Fibroblast of lung (primary cell): ENCODE measurements at places on chromosomes 4 and X. TPM values are rescaled to one million over a fixed set of nuclear protein-coding genes. Genes with fewer than 3 reads are reported as not detected.

XAGE1A gene
- total RNA-seq: not detected in 2 replicates

TRO gene
- total RNA-seq: 11.3 and 13.0 TPM in 2 replicates

GRCh38 chrX:82734140-82734539, 774.0 kb upstream of the POU3F4 start:
- DNase-seq: no peak

DNA sequence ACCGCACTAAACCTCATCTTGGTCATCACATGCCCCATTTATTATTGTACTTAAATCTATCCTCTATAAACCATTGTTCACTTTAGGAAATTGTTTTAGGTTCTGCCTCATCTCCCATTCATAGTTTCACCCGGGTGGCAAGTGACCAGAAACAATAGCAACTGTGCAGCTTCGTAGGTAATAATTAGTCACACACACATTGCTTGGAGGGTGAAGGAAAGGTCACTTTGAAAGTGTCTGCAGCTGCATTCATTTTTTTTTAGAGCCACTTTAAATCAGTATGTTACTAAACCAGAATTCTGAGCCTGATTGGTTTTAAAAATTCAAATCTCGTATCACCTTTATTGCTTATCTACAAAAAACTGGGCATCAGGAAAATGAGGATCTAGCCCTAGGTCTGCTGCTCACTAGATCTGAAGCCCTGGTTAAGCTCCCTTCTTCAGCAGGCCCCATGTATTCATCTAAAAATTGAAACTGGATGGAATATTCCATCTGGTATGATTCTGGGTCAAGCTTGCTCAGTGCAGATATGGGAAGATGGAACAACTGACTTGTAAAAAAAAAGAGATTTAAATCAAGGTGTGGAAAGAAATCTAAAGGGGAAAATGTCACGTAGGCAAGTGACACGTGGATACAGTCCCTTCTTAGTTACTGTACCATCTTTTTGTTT, 62.4 kb downstream of the LIMCH1 start:
- peak; percentile 85 for DNase-seq

GRCh38 chr4:185219551-185220344, 10.3 kb downstream of the SNX25 start:
- DNase-seq: peak; percentile 84

DNA sequence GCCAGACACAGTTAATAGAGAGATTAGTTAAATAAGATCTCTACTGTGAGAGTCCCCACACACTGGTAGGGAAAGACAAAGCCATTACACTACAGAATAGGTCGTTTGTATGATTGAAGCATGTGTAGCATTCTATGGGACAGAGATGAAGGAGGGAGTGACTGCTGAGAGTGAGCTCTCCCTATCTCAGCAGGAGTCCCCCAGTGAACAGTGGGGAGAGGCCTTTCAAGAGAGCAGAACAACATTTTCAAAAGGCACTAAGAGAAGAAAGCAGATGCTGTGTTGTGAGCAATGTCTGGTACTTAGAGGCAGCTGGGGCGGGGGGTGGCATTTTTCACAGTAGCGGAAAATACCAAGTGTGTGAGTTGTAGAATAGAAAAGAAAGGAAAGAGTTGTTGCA, 413.6 kb downstream of the AFF2 start:
- no peak for DNase-seq

ADH1B gene
- 364 and 844 TPM in 2 replicates for total RNA-seq

DNA sequence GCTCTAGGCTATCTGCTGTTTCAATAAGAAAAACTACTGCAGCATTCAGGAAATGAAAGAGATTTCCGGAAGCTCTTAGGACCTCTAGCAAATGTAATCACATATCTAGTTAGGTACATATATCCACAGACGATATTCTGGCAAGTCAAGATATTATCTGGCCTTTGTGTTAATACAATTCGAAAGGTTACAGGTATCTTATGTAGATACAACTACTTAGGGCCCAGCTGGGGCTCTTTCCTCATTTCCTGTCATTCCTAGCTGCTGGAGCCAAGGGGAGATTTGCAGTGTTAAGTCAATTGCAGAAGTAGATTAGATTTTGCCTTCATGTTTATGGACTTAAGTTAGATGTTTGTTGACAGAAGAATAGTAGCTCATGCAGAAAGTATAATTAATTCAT, 299.5 kb downstream of the ARHGAP24 start:
- DNase-seq: no peak

DNA sequence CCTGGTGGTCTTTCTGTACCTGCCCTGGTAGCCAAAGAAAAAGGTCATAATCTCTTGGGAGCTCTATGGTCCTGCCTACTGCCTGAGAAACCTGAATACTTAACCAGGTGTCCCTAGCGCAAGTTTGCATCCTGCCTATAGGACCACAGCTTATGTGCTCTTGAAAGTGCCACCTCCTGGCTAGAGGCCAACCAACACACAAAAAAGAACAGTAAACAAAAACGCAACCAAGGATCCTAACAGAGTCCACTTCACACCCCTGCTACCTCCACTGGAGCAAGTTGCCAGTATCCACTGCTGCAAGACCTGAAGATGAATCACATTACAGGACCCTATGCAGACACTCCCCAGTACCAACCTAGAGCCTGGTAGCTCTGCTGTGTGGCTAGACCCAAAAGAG, 103.2 kb upstream of the PABPC5 start:
- DNase-seq: no peak

HSFX4 gene
- not detected in 2 replicates for total RNA-seq

PGAM4 gene
- total RNA-seq: not detected in 2 replicates

DNA sequence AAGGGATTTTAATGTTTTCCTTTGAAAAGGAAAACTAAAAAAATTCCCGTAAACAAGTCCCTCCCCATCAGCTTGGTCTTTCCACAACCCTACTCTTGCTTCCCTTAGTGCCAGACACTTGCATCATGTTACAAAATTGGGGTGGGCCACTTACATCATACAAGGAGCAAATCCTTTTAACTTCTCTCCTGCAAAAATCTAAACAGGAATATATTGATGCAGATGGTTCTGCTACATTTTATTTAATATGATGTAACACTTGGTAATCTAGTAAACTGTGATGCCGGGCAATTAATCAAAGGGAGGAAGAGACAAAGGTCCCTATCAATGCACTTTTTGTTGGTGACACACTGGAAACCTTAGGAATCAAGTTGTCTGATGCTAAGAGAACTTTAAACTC, 125.3 kb downstream of the UBE2K start:
- DNase-seq: peak; percentile 88

DNA sequence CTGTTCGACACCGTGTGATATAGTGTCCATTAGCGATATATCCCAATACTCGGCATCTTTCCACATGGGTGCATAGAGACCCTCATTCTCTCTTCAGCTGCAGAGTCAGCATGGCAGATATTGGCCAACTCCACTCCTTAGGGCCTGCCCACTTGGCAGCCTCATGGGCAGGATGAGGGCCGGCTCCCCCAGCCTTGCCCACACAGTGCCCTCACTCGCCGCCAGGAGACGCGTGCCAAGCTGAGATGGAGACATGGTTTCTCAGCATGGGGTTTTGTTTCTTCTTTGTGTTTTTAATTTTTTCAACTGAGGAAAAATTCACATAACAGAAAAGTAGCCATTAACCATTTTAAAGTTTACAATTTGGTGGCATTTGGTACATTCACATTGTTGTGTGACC, 5.3 kb upstream of the PLXNA3 start:
- no peak for DNase-seq

DNA sequence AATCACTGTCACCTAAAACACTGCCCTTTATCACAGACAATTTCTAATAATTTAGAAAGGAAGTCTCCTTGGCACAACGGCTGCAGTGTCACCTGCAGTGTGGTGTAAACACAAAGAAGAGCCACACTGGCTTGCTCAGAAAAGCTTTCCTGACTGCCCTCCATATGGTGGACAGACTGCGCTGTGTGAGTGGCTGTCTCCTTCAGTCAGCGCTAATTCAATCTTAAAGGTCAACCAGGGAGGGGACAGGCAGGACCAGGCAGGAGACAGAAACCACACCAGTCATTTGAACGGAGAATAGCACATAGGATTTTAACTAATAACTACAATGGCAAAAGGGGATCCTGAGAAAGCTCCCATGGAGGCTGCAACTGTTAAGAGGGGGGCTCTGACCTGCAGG, 132.1 kb downstream of the NSUN7 start:
- DNase-seq: no peak

- DNase-seq: no peak
These were observed 851.2 kb downstream of the ADGRL3 start for GRCh38 chr4:62051332-62051731.

RGN gene
- 15.4 and 23.8 TPM in 2 replicates for total RNA-seq

GRCh38 chrX:69615779-69616456, at the start of gene EDA:
TSS of gene EDA (plus strand) at chrX:69616113.
- peak; percentile 28 for DNase-seq

DNA sequence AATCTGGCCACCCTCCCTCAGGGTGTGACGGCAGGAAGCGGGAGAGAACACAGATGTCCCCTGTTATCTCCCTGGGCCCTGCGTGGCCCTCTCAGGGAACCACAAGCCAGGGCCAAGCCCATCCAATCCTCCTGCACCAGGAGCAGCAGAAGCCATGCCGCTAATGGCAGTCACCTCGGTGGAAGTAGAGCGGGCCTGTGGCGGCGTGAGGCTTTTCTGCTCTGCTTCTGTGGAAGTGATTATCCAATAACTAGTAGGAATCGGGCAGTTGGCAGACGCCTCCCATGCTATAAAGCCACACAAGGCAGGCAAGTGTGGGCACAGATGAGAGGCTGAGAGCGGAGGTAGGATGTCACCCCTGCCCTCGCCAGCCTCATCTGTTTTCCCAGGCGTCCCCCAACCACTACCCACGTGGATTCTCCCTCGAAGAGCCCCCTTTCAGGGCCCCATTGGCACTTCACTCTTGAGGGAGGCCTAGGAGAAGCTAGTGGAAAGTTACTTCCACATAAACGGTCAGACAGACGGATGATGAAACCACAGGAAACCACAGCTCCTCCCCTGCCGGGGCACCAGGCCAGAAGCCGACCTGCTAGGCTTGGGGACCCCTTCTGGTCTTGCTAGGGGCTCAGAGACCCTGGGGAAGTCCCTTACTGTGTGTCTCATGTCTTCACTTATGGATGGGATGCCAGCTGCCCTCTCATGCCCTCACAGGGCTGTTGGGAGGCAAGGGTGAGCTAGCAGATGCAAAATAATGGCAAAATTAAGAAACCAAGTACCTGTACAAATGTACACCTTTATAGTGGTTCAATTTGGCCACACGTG, 18.8 kb upstream of the TMSB4X start:
- peak; percentile 81 for DNase-seq

DNA sequence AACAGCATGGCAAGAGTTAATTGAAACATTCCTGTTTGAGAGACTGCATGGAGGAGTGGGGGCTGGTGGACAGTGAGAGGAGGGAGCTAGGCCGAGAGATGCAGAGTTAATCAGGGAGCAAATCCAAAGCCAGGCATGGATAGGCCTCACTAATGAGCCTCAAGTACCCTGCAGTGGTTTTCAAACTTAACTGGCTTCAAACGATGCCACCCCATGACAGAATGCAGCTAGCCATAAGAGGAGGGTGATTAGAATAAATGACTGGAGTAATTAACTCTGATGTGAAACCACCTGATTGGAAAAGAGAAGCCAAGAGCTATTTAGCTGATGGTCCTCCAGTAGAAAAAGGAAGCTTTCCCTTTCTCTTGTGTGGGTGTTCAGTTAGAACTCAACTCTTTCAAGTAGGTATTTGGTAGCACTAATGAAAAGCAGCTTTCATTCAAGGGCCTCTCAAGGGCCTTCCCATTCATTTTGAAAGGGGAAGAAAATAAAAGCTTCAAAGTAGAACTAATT, 215.4 kb upstream of the MAB21L2 start:
- no peak for DNase-seq

DNA sequence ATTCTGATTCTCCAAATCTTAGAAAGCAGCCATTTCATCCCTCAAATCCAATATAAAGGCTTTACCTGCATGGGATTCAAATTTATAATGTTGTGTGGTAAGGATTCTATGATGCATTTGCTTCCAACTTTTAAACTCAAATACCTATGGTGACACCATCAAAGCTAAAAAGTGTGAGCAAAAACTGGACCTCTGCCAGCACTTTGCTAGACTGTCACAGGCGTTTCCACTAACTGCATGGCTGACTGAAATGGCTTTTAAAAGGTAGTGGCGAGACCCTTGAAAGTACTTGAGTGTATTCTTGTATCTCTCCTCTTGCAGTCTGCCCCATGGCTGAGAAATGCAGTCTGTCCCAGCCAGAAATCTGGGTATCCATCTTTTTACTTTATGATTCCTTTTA, 169.4 kb downstream of the AMELX start:
- DNase-seq: no peak

- peak; percentile 40 for DNase-seq
These were observed 308.5 kb downstream of the EVC2 start for GRCh38 chr4:5399790-5400421.

DNA sequence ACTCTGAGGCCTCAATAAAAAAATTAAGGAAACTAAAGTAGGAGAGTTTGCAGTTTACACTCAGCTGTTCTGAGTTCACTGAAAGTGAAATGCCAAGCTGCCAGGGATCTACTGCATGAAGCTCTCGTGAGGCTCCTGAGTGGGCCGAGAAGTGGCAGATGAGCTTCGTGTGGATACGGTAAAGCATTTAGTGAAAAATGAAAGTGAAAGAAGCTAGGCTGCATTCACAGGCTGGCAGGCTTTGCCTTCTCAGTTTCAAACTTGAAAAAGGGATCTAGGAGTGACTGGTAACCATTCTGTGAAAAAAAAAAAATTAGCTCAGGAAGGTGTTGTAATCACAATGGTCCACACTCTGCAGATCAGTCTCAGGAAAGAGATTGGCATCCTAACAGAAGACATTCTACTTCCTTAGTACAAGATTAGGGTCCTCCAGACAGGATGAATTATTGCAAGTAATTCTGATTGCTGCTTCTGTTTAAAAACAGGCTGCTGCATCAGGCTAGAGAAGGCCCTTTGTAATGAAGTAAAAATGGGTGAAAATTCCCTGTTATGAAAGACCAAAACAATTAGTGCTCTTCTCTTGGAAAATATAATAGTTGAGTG, 679.9 kb downstream of the RPA4 start:
- peak; percentile 69 for DNase-seq

DNA sequence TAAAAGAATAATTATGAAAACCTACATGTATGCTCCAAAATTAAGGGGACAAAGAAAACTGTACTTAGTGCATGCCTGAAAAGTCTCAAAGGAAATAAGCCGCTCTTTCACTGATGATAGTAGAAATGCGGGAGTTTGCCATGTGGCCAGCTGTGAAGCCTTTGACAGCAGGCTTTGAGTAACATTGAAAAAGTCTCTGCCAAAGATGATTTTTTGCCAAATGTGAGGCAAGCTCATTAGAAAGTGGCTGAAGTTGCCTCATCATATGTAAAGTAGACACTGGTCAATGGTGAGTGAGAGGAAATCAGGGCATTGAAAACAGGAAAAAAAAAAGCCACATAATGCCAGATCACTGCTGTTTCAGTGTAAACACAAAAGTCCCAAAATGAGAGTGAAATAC, 2360.1 kb downstream of the PCDH7 start:
- DNase-seq: no peak

- DNase-seq: no peak
These were observed 5.8 kb downstream of the TBC1D19 start for GRCh38 chr4:26589705-26590104.

SNCA gene
- 6.8 and 7.7 TPM in 2 replicates for total RNA-seq

- DNase-seq: no peak
These were observed 237.3 kb downstream of the AR start for GRCh38 chrX:67781132-67781531.

- DNase-seq: no peak
These were observed 45.9 kb downstream of the CORIN start for GRCh38 chr4:47791965-47792364.

CENPC gene
- 10.5 and 15.4 TPM in 2 replicates for total RNA-seq

GRCh38 chr4:172149329-172149728, 336.1 kb downstream of the GALNTL6 start:
- DNase-seq: no peak
